ENCODE measurements at places on chromosomes 4 and X. TPM values are rescaled to one million over a fixed set of nuclear protein-coding genes. Genes with fewer than 3 reads are reported as not detected.

Gene KDR
- 51.5 TPM for polyA plus RNA-seq

GRCh38 chr4:104073229-104073628 is 353.4 kb upstream of the TACR3 start:
- DNase-seq: no peak

Gene SNX25
- polyA plus RNA-seq: 22.2 TPM

Gene EFHC2
- polyA plus RNA-seq: 10.8 TPM

Gene CTAG1B
- polyA plus RNA-seq: not detected

DNA sequence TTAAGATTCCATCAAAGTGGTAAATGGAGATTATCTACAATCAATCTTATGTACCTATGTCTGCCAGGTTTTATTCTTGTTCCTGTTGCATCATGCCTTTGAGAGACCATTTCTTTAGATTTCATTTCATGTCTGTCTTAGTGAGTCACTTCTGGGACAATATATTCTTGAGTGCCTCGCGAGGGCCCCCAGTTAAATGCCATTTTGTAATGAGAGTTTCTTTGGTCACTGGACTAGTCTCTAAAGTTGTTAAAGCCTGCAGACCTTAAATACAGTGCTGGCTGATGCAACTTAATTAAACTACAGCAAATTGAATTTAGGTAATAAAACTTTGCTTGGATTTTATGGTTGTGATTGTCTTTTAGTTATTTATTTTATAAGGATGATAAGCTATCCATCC is 87.2 kb upstream of the PITX2 start:
- no peak for DNase-seq

- DNase-seq: no peak
These were observed 68.6 kb downstream of the MTMR1 start for GRCh38 chrX:150761819-150762216.

GRCh38 chrX:10244915-10245622 is 88.3 kb downstream of the CLCN4 start:
- DNase-seq: no peak

Data from left renal cortex interstitium (tissue), 4 donors.